Activated T-cell treated with anti-CD3 and anti-CD28 coated beads, Interleukin-2, amount 50 U/mL, for 72 hours (primary cell): ENCODE measurements at places on chromosomes 11 and 22. TPM values are rescaled to one million over a fixed set of nuclear protein-coding genes. Genes with fewer than 3 reads are reported as not detected.

GRCh38 chr11:65897020-65897471 is 3.1 kb downstream of the FOSL1 start:
- H3K4me1 ChIP-seq = peaks cover 76% of the 10 kb centered on the region
- peak overlapping the region; percentile 94 for H3K27ac ChIP-seq
- H3K4me3 ChIP-seq = peak overlapping the region; percentile 56
- no peaks in the 10 kb centered on the region for H3K27me3 ChIP-seq
- DNase-seq = no peak

- H3K4me3 ChIP-seq = no peak overlapping the region
- H3K27ac ChIP-seq = no peak overlapping the region
- peaks cover 2% of the 10 kb centered on the region for H3K36me3 ChIP-seq
Observed at GRCh38 chr11:42249401-42249800, 789.9 kb upstream of the LRRC4C start.

Gene TOLLIP
- 32.9 TPM for total RNA-seq

Gene NCF4
- total RNA-seq = 15.8 TPM

Gene SYT9
- total RNA-seq = not detected
